M059J (cell line): ENCODE measurements at places on chromosomes 13 and 19. TPM values are rescaled to one million over a fixed set of nuclear protein-coding genes. Genes with fewer than 3 reads are reported as not detected.
A peak's percentile ranks its signal among the peaks of the same experiment; 100 is the strongest.

- no peak for DNase-seq
These were observed 39.2 kb downstream of the KCNC3 start for GRCh38 chr19:50290011-50290410.

DNA sequence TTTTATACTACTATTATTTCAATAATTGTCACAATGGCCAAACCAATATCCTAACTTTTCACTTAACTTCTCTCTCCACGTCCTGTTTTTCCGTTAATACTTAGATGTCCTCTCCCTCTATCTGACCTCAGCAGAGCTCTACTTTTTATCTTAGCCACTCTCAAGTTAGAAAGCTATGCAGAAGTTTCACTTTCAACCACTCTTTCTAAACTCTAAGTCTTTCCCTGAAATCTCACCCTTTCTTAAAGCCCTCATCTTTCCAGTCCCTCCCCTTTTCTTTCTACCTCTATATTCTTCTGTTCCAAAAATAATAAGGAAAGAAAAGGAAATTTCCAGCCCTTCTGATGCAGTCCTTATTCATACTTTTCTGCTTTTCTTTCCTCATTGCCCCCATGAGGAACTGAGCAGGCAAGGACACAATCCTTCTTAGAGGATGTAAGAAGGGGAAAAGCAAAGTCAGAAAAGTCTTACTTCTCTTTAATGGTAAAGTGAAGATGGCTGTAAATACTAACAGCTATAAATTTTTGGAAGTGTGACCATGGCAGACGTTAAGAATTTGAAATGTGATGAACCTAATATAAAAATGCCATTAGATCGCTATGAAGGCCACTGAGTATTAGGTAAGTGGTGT lies 23.0 kb downstream of the FAM216B start:
- DNase-seq, result no peak

DNA sequence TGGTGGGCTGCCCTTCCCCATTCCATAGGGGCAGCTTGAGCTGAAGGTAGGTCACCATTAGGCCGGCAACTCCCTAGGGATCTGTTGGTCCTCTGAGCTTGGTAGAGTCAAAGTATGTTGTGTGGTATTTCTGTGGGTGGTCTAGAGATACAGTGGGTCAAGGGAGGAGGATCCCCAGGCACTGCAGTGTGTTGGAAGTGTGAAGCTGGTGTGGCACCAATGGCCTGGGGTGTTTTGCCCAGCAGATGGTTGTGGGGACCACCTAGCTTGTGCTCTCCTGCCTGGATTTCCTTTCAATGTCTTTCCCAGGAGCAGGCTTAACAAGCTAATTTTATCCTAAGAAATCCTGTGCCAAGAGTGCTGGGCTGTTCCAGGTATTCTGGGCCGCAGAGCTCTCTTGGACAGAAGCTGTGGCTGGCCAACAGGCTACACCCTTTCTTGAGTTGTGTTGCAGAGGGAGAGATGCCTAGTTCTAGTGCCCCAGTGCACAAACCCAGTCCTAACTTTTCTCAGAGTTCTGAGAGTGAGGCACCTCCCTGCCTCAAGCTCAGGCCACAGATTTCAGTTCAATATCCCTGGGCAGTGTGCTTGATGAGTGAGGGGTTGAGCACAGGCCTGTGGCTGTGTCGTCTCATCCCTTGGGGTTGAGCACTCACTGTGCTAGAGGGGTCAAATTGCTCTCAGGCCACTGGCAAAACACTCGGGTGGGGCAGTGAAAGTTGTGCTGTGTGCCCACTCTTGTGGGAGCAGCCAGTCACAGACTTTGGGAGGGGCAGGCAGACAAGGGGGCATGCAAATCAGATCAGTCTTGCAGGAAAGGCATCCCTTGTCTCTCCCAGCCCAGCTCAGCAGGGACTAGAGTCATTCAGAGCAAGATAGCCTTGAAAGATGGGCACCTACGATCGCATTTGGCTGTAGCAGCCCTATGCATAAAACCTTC lies 1806.1 kb upstream of the MIR17HG start:
- no peak for DNase-seq

DNA sequence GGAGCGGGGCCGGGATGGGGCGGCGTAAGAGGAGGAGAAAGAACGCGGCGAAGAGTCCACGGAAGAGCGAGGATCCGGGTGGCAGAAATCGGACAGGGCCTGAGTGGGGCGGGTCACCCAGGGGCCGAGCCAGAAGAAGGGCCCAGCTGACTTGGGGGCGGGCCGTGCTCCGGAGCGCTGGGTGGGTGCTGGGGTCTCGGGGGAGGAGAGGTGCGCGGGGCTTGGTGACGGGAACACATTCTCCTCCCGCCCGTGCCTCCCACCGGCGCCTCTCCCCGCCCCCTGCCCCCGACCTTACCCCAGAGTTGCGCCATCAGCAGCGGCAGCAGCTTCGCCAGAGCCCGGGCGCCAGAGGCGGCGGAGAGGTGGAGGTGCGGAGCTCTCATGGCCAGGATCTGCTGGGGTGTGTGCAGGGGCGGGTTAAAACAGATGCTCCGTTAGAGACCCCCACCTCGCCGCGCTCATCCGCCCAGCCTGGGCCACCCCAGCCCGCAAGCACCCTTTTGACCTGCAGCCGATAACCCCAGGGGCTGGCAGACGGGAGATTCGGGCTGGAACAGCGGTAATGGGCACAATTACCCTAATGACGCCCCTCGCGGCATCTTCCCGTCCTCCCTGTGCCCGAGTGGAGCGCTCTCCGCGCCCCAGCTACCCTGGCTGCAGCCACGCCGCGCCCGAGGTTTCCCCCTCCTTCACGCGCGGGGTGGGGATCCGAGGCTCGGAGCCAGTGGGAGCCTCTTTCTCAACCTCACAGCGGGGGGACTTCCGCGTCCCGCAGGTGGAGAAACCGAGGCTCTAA lies 565 bp downstream of the KLK10 start:
- DNase-seq, result no peak

- DNase-seq, result peak; percentile 59
These were observed 180.8 kb upstream of the RFC3 start for GRCh38 chr13:33636955-33637670.

DNA sequence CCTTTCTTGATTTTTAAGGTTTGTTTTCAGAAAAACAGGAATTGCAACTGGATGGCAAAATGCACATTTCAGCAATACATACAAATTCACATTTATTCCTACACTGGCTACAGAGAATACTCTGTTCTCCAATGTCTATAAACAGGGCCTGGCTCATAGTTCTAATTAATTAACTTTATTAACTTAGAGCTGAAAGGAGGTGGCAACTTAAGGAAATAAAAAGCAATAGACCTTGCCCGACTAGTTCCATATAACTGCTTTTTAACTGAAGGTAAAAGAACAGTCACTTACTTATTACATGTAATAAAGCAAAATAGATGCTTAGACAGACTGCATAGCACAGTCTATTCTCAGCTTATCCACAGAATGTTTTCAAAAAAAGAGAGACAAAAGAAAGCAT lies 498.5 kb downstream of the DIAPH3 start:
- no peak for DNase-seq

DNA sequence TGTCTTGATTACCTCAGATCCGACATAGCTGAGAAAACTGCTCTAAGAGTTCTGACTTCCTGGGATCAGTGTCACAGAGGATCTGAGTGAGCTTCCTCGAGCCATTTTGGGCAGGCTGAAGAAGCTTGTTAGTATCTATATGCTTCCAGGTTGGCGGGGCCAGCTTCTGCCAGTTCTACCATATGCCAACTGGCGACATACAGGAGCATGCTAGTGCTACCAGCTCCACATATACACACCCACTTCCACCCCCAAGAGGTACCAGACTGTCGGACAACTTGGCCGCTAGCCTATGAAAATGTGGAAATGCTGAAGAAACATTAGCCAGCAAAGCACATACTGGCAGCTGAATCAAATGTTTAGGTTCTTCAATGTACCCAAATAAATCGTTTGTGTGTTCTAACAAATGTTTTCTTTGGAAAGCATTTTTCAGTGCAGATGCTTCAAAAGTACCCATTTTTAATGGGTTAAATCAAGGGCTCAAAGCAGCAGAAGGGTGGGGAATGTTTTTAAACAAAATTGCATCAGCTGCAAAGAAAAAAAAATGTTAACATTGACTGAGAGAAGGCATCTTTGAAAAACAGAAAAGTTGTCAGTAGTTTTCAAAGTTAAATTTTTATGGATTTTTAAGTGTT lies 163.7 kb downstream of the KLF12 start:
- DNase-seq, result no peak

DNA sequence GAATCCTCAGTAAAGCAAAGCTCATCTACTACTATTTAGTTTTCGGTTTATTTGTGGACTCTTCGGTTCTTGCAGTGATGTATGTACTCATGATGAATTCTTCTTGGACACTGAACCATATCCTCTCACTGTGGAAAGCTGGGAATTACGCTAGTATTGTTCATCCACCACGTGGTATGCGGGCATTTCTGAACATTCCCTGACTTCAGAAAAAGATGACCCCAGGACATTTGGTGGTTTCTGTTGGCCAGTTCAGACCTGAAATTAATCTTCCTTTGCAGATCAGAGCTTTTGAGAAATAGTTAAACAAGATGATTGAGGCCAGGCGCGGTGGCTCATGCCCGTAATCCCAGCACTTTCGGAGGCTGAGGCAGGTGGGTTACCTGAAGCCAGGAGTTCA lies 25.3 kb upstream of the FBN3 start:
- peak; percentile 89 for DNase-seq

- DNase-seq, result no peak
These were observed 106.5 kb downstream of the CACNA1A start for GRCh38 chr19:13399746-13400145.

DNA sequence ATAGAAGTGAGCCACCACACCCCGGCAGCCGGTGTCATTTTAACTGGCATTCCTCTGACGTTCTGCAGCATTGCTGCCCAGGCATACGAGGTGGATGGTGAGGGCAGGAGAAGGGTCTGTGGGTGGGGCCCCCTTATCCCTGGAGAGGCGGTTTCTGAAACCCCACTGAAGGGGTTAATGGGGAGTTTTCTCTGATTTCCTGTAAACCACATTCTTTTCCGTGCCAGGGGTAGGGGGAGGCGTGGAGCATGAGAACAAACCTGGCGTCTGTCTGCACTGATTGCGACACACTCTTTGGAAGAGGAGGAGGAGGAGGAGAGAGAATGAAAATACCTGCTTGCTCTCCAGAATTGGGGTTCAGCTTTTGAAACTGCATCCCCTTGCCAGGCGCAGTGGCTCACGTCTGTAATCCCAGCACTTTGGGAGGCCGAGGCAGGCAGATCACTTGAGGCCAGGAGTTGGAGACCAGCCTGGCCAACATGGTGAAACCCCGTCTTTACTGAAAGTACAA lies 2.7 kb upstream of the C3 start:
- DNase-seq, result peak; percentile 52

The CYP2B6 gene
- total RNA-seq, result not detected in 2 replicates

The USHBP1 gene
- not detected in 2 replicates for total RNA-seq

The C19orf67 gene
- not detected in 2 replicates for total RNA-seq

The C13orf46 gene
- 0.05 and 0.10 TPM in 2 replicates for total RNA-seq

The ZNF880 gene
- 16.5 and 17.0 TPM in 2 replicates for total RNA-seq

The FFAR2 gene
- not detected in 2 replicates for total RNA-seq

The FGF9 gene
- total RNA-seq, result not detected in 2 replicates
